ENCODE measurements at places on chromosomes 3 and 15. TPM values are rescaled to one million over a fixed set of nuclear protein-coding genes. Genes with fewer than 3 reads are reported as not detected.

- no peak for DNase-seq
- H3K4me3 ChIP-seq = no peak overlapping the region
- no peaks in the 10 kb centered on the region for H3K36me3 ChIP-seq
- H3K4me1 ChIP-seq = no peaks in the 10 kb centered on the region
- no peaks in the 10 kb centered on the region for H3K27me3 ChIP-seq
Measured at GRCh38 chr3:73999501-73999900, 374.8 kb upstream of the PDZRN3 start.

DNA sequence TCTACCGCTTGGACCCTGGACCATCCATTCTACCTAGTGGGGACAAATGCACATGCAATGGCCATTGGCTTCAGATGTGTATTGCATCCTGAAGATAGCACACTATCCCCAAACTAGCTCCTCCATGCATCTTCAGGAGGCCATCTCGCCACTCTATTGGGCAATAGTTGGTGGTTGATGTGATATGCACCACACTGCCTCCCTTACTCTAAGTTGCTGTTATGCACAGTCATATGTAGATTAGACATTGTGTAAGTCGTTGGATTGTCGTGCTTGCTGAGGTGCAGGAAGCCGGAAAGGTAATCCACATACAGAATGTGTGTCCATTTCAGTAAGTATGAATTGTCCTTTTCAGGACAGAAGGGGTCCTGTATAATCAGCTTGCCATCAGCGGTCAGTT, 26.7 kb upstream of the PLA2G4D start:
- no peaks in the 10 kb centered on the region for H3K36me3 ChIP-seq
- no peak overlapping the region for H3K27ac ChIP-seq
- H3K4me3 ChIP-seq = no peak overlapping the region
- H3K4me1 ChIP-seq = no peaks in the 10 kb centered on the region

DNA sequence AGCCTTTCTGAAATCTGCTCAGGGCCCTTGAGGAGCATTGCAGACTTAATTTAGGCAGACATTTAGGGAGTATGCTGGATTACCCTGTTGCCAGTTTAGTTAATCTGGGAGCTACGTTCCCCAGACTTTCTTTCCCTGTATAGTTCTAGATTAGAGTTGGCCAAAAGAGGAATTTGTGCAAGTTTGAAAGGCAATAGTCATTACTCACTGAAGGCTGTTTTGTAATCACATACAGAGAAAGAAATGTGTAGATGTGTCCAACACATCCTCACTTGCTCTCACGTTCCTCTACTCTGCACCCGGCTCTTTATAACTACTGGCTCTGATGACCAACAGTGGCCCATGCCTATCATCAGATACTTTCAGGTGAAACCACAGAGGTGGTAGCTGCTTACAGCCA, 24.2 kb downstream of the MASP1 start:
- no peak for DNase-seq
- no peaks in the 10 kb centered on the region for H3K27me3 ChIP-seq
- H3K36me3 ChIP-seq = no peaks in the 10 kb centered on the region

GRCh38 chr3:38835939-38836338, 19.9 kb upstream of the SCN10A start:
- DNase-seq = no peak
- H3K4me3 ChIP-seq = no peak overlapping the region
- H3K27me3 ChIP-seq = no peaks in the 10 kb centered on the region
- no peaks in the 10 kb centered on the region for H3K36me3 ChIP-seq
- H3K27ac ChIP-seq = no peak overlapping the region

- H3K4me3 ChIP-seq = no peak overlapping the region
- no peaks in the 10 kb centered on the region for H3K27me3 ChIP-seq
- DNase-seq = no peak
- H3K27ac ChIP-seq = no peak overlapping the region
Measured at GRCh38 chr3:158384019-158384418, 187.0 kb upstream of the MLF1 start.

- no peaks in the 10 kb centered on the region for H3K36me3 ChIP-seq
- H3K4me1 ChIP-seq = no peaks in the 10 kb centered on the region
- no peak overlapping the region for H3K4me3 ChIP-seq
- no peaks in the 10 kb centered on the region for H3K27me3 ChIP-seq
- DNase-seq = no peak
Measured at GRCh38 chr3:81929697-81930096, 168.3 kb upstream of the GBE1 start.

GRCh38 chr15:32677238-32677750, 35.8 kb downstream of the SCG5 start:
- H3K27ac ChIP-seq = peak overlapping the region; percentile 34
- no peaks in the 10 kb centered on the region for H3K27me3 ChIP-seq
- no peak overlapping the region for H3K4me3 ChIP-seq
- DNase-seq = no peak

GRCh38 chr3:54378184-54378583, 255.8 kb downstream of the CACNA2D3 start:
- H3K4me3 ChIP-seq = no peak overlapping the region
- no peaks in the 10 kb centered on the region for H3K27me3 ChIP-seq
- no peaks in the 10 kb centered on the region for H3K4me1 ChIP-seq
- DNase-seq = no peak

GRCh38 chr3:96863129-96863740, 48.8 kb downstream of the EPHA6 start:
- no peaks in the 10 kb centered on the region for H3K27me3 ChIP-seq
- DNase-seq = no peak
- no peaks in the 10 kb centered on the region for H3K4me1 ChIP-seq
- H3K27ac ChIP-seq = no peak overlapping the region
- H3K4me3 ChIP-seq = no peak overlapping the region

DNA sequence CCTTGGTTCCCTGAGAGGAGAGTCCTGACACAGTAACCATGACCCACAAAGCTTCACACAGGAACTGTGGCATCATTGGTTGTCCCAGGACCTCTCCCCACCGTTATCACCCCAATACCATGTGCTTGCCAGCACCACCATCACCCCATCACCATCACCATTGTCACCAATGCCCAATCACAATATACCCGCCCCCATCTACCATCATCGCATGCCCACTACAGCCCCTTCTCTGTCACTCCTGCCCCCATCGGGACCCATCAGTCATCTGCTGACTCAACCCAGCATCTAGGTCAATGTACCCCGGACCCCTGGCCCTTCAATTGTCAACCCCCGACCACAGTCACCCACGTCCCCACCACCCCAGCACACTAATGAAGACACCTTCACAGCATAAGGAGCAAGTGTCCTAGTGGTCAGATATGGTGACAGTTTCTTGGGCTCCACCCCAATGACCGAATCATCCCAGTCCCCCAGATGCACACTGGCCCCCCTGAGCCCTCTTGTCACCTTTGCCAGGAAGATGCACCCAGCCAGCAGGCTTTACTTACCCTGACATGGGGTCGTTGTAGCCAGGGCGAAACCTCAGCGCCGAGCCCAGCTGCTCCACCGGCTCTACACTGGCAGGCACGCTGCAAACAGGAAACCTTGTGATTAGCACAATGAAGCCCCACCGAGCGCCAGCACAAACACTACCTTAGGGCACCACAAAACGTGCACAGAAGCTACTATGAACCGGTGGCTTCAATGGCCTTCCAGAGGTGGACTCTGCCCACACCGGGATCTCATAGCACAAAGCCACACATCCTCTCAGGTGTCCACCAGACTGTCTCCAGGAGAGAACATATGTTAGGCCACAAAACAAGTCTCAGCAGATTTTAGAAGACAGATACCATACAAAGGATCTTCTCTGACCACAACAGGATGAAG, 25.1 kb downstream of the SHISA5 start:
- no peak for DNase-seq
- no peak overlapping the region for H3K4me3 ChIP-seq
- H3K27ac ChIP-seq = peak overlapping the region; percentile 23
- H3K36me3 ChIP-seq = no peaks in the 10 kb centered on the region
- H3K4me1 ChIP-seq = no peaks in the 10 kb centered on the region

- no peak for DNase-seq
- H3K36me3 ChIP-seq = no peaks in the 10 kb centered on the region
- H3K27me3 ChIP-seq = no peaks in the 10 kb centered on the region
- no peak overlapping the region for H3K27ac ChIP-seq
- H3K4me3 ChIP-seq = no peak overlapping the region
- no peaks in the 10 kb centered on the region for H3K4me1 ChIP-seq
Measured at GRCh38 chr3:144650380-144650779, 678.8 kb downstream of the DIPK2A start.

DNA sequence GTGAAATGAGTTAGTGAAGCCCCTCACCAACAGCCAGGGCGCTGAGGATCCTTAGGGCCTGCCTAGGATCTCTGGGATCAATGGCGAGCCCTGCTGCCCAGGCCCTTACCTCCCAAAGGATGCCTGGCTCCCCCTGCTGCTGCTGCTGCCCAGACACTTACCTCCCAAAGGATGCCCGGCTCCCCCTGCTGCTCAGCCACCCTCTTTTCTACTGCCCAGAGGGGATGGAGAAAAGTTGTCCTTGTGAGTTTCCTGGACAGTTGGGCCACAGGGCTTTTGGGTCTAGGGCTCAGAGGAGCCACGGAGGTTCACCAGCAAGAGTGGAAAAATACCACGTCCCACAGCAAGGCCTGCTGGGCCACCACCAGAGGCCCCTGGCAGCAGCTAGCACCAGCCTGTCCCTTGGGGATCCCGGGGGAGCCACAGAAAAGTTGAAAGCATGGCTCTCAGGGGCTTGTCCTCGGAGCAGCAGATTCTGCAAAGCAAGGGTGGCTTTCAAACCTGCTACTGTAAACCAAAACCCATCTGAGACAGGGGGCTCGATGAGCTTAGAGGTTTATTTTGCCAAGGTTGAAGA, 59.4 kb downstream of the SLC6A6 start:
- DNase-seq = no peak
- H3K4me1 ChIP-seq = peaks cover 8% of the 10 kb centered on the region
- H3K27ac ChIP-seq = no peak overlapping the region
- no peaks in the 10 kb centered on the region for H3K36me3 ChIP-seq

- no peak overlapping the region for H3K4me3 ChIP-seq
- H3K36me3 ChIP-seq = no peaks in the 10 kb centered on the region
- H3K27ac ChIP-seq = no peak overlapping the region
- DNase-seq = no peak
Measured at GRCh38 chr3:34268032-34268709, 469.7 kb downstream of the PDCD6IP start.

GRCh38 chr15:38144921-38145320, 107.7 kb upstream of the SPRED1 start:
- no peaks in the 10 kb centered on the region for H3K27me3 ChIP-seq
- no peak overlapping the region for H3K4me3 ChIP-seq
- DNase-seq = no peak
- H3K36me3 ChIP-seq = no peaks in the 10 kb centered on the region
- no peak overlapping the region for H3K27ac ChIP-seq
- no peaks in the 10 kb centered on the region for H3K4me1 ChIP-seq

GRCh38 chr3:46674031-46674845, 19.2 kb downstream of the ALS2CL start:
- no peaks in the 10 kb centered on the region for H3K36me3 ChIP-seq
- no peak overlapping the region for H3K4me3 ChIP-seq

DNA sequence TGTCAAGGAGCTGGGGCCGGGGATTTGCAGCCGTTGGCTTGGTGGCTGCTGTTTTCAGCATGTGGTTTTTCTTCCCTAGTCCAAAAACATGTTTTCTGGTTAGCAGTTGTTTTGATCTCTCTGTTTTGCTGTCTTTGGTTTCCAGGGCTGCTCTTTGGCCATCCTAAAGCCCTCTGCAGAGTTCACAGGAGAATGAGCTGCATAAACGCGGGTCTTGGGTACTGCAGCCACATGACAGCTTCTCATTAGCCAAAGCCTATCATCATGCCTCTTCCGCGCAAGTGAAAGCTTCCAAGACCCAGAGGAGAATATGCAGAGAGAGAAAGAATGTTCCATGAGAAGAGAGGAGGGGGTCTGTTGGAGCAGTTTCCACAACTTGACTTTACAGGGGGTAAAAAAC, 138.5 kb downstream of the NTRK3 start:
- no peak overlapping the region for H3K4me3 ChIP-seq
- DNase-seq = no peak
- no peak overlapping the region for H3K27ac ChIP-seq
- H3K36me3 ChIP-seq = no peaks in the 10 kb centered on the region
- H3K27me3 ChIP-seq = no peaks in the 10 kb centered on the region

DNA sequence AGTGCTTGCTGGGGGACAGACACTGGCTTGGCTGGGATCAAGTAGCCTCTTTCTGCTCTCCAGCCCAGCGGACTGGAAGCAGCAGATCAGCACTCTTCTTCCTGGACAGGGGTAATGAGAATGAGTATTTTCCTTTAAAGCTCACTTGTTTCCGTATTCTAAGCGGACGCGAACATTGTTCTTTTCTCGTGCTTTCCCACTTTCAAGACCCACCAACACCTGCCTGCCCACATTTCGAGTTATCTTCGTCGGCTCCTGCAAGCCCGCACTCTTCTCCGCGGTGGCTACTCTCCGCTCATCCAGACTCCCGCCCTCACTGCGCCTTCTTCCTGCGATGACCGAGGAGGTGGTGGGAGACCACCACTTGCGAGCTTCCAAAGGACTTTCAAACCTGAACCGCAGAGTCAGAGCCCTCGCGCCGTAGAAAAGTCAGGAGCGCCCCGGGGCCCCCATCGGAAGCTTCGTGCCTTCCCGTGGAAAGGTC, 1.6 kb upstream of the PPM1L start:
- H3K4me1 ChIP-seq = no peaks in the 10 kb centered on the region
- DNase-seq = peak; percentile 50
- peak overlapping the region; percentile 74 for H3K4me3 ChIP-seq

DNA sequence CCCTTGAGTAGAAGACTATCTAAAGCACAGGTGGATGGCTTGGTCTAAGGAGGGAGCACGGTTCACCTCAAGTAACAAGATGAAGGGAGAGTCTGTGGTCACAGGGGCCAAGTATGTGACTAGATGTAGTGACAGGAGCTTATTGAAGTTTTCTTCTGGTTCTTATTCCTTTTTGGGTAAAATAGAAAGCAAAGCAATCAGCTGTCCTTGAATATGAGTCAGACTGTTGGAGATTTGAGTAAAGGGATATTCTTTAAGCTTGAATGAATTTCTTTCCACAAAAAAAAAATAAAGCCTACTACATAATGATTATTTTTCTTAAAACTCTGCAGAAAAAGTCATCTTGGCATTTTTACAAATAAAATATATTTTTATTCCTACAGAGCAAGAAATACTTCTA, 1.5 kb upstream of the CNTN6 start:
- no peaks in the 10 kb centered on the region for H3K27me3 ChIP-seq
- no peaks in the 10 kb centered on the region for H3K4me1 ChIP-seq
- no peaks in the 10 kb centered on the region for H3K36me3 ChIP-seq

- no peaks in the 10 kb centered on the region for H3K4me1 ChIP-seq
- H3K27ac ChIP-seq = peak overlapping the region; percentile 49
- no peak for DNase-seq
- no peaks in the 10 kb centered on the region for H3K36me3 ChIP-seq
Measured at GRCh38 chr3:11764931-11765363, 81.7 kb downstream of the TAMM41 start.

GRCh38 chr3:108102420-108103039, 11.7 kb upstream of the CD47 start:
- no peaks in the 10 kb centered on the region for H3K36me3 ChIP-seq
- no peak overlapping the region for H3K4me3 ChIP-seq
- no peaks in the 10 kb centered on the region for H3K27me3 ChIP-seq
- H3K4me1 ChIP-seq = no peaks in the 10 kb centered on the region

ATP13A4 gene
- total RNA-seq = 0.64 TPM

A4GNT gene
- not detected for total RNA-seq

LDHAL6B gene
- not detected for total RNA-seq

LRRC31 gene
- total RNA-seq = not detected

C3orf70 gene
- total RNA-seq = 3.8 TPM

AGBL1 gene
- not detected for total RNA-seq

VPS18 gene
- total RNA-seq = 23.2 TPM

PLA1A gene
- 4.9 TPM for total RNA-seq

FILIP1L gene
- total RNA-seq = 23.3 TPM

ASB14 gene
- not detected for total RNA-seq

TEX55 gene
- not detected for total RNA-seq

TRH gene
- total RNA-seq = not detected

DNAH12 gene
- total RNA-seq = 0.33 TPM

Measured in breast epithelium (tissue), 4 donors.